ENCODE measurements at places on chromosomes 12 and 14.

- DNase-seq: peak; percentile 70
Observed at GRCh38 chr14:39431416-39432178, 636 bp downstream of the FBXO33 start.

DNA sequence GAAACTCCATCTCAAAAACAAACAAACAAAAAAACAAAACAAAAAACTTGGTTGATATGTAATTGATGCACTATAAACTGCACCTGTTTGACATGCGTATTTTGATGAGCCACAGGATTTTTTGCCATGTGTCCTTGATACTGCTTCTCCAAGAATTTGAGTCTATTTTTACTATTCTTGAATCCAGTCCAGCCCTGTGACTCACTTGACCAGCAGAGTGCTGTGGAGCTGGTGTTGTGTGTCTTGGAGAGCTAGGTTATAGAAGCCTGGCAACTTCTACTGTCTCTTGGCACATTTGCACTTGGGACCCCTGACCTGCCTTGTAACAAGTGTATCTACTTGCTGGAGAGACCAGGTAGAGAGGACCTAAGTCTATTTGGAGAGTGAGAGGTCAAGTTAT is 52.0 kb downstream of the KLRG1 start:
- no peak for DNase-seq

DNA sequence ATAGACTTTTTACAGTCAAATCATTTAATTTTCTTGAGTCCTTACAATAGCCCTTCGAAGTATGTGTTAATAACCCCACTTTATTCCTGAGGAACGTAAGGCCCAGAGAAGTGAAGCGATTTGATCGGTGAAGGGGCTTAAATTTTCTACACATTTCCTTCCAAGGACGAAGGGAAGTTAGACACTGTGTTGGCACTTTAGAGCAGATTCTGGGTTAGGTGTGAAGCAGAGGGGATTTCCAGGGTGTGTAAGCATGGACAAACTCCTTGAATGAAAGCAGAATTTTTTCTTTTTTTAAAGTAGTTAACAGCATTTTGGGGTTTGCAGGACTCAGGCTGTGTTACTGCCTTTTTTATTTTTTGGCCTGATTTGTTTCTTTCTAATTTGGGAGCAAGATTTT is 38.9 kb downstream of the PRORP start:
- no peak for DNase-seq

GRCh38 chr12:121579190-121579791 is 1.5 kb downstream of the KDM2B start:
- peak; percentile 47 for DNase-seq

GRCh38 chr12:103399986-103400385 is 95.8 kb downstream of the C12orf42 start:
- no peak for DNase-seq

DNA sequence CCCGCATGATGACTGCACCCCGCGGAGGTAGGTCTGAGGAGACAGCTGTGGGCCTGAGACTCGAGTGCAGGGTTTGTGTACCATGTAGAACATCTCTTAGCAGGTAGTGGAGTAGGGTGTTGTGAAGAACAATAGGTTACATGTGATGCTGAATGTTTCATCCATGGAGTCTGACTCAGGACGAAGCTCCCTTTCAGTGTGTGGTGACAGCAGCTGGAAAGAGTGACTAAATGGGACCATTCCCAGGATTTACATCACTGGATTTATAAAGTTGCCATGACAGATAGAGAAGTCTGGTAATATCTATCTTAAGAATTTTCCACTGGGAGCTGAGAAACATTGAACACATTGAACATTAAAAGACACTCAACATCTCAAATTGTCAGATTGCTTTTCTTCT is 259.6 kb upstream of the RGS6 start:
- no peak for DNase-seq

GRCh38 chr12:76909290-76909689 is 30.5 kb upstream of the CSRP2 start:
- DNase-seq: no peak

- no peak for DNase-seq
Observed at GRCh38 chr12:95762123-95762785, 28.3 kb downstream of the NTN4 start.

GRCh38 chr12:118292836-118293235 is 79.9 kb downstream of the TAOK3 start:
- DNase-seq: no peak
